A549 treated with CORT108297 at 1 μM for 4 hours (cell line): ENCODE measurements at places on chromosomes 12 and 14. TPM values are rescaled to one million over a fixed set of nuclear protein-coding genes. Genes with fewer than 3 reads are reported as not detected.

The RTL1 gene
- 0.26 to 0.31 TPM (median 0.30 TPM) in 5 replicates for total RNA-seq

The SOAT2 gene
- 0.18 to 0.35 TPM (median 0.21 TPM) in 5 replicates for total RNA-seq

The DMAC2L gene
- total RNA-seq, result 8.7 to 11.8 TPM (median 11.0 TPM) in 5 replicates

The ERBB3 gene
- total RNA-seq, result 1.0 to 1.8 TPM (median 1.6 TPM) in 5 replicates

The RDH5 gene
- total RNA-seq, result 1.9 to 2.9 TPM (median 2.2 TPM) in 5 replicates
